ENCODE measurements at places on chromosomes 2 and 18. TPM values are rescaled to one million over a fixed set of nuclear protein-coding genes. Genes with fewer than 3 reads are reported as not detected.

Gene TMEM178A
- total RNA-seq: 3.2 TPM

Gene SMC6
- total RNA-seq: 15.0 TPM

Gene TMEFF2
- not detected for total RNA-seq

Gene CAB39
- total RNA-seq: 78.7 TPM

Gene NEB
- total RNA-seq: 0.83 TPM

Gene IL1R1
- 152 TPM for total RNA-seq

Gene MTHFD2
- 54.7 TPM for total RNA-seq

Gene FAM237A
- not detected for total RNA-seq

Gene TTC39C
- 14.6 TPM for total RNA-seq

Gene FBXO41
- total RNA-seq: 2.9 TPM

Gene MBP
- total RNA-seq: 90.6 TPM

Gene PARD6G
- 7.3 TPM for total RNA-seq

Gene MEP1B
- not detected for total RNA-seq

Gene LYPD6B
- total RNA-seq: 2.0 TPM

Gene MEIS1
- total RNA-seq: 54.7 TPM

Gene SLC23A3
- total RNA-seq: 3.4 TPM

All from lower lobe of right lung (tissue), 2 donors.